Hematopoietic multipotent progenitor cell treated with erythropoietin and hydrocortisone succinate and interleukin-3 and kit ligand, for 4 days (in vitro differentiated cells): ENCODE measurements at places on chromosomes 7 and 10.

GRCh38 chr7:107208024-107208521, 39.3 kb downstream of the HBP1 start:
- no peak for DNase-seq

DNA sequence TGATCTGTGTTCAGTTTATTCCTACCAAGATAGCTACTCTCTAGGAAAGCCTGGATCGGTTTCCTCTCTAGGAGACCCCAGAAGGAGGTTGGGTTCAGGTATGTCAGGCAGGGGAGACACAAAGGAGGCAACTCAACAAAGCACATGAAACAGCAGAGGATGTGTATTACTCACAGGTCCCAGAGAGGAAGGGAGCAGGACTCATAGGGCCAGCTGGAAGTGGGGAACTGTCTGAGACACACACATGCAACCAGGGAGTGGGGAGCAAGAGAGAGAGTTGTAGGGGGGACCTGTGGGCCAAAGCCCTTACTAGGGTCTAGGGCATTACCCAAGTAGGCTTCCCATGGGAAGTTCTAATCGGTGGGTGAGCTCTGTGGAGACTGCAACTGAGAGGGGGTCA, 10.2 kb upstream of the NRP1 start:
- DNase-seq: no peak

DNA sequence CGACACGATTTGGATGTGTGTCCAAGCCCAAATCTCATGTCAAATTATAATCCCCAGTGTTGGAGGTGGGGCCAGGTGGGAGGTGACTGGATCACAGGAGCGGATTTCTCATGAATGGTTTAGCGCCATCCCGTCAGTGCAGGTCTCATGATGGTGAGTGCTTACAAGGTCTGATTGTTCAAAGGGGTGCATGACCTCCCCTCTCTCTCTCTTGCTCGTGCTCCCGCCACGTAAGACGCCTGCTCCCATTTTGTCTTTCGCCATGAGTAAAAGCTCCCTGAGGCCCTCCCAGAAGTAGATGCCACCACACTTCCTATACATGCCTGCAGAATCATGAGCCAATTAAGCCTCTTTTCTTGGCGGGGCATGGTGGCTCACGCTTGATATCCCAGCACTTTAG, 71.5 kb upstream of the NANOS1 start:
- DNase-seq: no peak

- peak; percentile 17 for DNase-seq
Observed at GRCh38 chr7:29237489-29237888, 42.9 kb downstream of the CHN2 start.

DNA sequence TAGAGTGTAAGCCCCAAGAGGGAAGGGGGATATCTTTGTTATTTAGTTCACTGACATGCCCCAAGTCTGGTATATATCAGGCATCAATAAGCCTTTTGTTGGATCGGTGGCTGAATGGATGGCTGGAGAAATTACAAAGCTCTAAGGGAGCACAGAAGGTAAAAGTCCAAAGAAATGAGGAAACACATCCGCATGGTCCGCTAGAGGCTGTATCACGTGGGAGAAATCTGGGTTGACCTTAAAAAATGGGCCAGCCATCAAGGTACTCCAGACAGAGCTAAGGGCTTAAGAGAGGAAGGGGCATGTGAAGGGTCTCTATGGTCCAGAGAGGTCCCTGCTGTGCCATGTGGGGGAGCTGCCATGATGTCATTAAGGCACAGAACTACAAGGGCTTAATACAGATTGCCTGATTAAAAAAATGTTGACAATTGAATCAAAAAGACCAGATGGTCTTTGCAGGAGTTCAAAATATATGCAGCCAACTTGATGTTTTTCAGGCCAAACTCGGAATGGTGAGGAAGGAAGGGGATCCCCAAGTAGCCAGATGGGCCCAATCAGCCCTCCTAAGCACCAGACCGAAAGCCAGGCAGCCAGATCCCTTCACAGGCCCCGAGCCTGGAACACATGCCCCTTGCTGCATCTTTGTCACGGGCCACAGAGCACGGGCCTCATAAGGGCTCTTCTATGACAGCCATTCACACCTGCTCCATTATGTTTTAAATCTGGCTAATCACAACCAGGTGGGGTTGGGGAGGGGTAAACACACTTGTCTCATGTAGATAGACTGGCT, 31.9 kb downstream of the SCRN1 start:
- no peak for DNase-seq

DNA sequence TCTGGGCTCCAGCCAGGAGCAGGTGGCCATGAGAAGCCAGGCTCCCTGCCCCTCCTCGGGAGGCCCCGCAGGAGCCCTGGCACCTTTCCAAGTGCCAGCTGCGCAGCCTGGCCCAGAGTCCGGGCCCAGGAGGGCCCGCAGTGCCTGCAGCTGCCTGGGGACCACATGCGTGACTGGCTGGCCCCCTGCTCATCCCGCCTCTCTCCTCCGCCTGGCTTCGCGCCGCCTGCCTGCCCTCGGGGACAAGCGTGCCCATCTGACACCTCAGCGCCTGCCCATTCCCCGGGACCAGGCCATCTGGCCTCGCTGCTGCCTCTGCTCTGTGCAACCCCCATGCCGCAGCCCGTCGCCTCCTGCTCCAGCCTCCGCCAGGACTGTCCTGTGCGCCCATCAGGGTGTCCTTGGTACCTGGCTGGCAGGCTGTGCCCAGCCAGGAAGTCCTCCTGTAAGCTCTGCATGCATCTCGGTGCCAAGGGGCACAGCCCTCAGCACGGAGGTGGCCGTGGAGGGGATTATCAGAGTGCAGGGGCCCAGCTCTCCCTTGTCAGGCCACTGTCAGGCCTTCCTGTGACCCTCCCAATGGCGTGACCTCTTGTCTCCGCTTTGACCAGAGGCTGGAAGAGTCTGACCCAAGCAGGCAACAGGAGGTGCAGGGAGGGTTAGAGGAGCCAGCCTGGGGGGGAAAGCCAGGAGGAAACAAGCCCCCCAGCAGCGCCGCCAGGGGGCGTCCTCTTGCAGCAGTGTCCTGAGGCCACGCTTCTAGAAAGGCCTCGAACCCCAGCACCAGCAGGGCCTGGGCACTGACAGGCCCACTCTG, 50.5 kb downstream of the TMEM209 start:
- no peak for DNase-seq

- DNase-seq: no peak
Observed at GRCh38 chr10:3622845-3623621, 162.0 kb downstream of the KLF6 start.

DNA sequence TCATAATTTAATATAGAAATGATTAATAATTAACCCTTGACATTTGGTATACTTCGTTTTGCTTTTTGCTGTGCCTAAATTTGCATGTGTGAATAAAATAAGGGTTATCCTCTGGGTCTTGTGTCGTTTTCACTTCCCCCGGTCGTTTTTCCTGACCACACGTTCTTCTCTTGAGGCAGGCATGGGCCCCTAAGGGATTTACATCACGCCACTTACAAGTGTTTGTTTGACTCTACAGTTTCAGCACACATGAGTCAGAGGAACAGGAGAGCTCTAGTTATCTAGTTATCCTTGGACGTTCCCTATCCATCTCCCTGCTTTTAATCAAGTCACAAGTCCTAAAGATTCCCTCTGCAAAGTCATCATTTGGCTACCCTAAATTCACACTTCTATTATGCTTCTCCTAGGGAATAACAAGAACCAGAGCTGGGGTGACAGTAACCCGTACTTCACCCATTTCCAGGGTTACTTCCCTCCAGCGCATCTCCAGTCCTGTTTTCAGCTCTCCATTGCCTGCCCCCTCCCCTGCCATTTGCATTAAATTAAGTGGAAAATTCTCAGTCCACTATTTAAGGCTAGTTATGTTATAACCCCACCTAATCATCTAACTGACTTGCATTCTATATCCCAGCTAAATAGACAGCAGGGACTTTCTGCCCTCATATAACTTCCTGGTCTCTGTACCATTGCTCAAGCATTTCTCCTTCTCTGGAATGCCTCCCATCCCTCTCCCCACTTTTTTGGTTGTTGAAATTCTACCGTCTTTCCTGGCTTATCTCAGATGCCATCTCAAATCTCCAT, 206.9 kb downstream of the PTEN start:
- DNase-seq: no peak

DNA sequence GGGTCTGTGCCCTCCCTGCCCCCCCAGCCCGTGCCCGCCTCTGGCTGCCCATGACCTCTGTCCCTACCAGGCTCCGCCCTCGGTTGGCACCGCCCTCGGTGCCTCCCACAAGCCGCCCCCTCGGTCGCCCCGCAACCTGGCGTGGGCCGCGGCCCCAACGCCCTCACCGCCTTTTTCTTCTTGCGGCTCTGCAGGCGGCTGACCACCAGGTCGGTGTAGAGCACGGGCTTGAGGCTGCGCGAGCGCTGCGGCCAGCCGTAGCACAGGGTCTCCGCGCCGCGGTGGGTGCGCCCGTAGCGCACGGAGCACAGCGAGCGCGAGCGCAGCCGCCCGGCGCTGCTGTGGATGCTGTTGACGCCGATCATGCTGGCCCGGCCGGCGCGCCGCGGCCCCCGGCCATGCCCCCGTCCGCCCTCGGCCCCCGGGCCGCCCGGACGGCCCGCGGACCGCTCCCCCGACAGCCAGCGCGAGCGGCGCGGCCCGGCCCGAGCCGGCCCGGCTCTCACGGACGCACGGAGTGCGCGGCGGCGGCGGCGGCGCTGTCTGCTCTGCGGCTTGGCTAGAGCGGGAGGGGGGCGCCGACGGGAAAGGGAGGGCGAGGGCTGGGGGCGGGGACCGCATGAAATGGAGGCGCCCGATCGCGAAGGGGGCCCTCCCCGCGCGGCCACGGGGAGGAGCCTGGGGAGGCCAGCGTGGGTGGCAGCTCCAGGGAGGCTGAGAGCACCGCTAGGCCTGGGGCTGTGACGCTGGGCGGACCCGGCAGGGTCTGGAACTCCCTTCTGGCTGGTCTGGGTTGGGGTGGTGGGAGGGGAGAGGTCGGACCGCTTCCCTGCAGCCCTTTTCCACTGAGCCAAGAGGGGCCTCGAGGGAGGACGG, 9.6 kb downstream of the PSD start:
- DNase-seq: peak; percentile 33
